ENCODE measurements at places on chromosomes 2 and 18.

- no peak for DNase-seq
Measured at GRCh38 chr2:205197468-205198139, 484.7 kb upstream of the NRP2 start.

DNA sequence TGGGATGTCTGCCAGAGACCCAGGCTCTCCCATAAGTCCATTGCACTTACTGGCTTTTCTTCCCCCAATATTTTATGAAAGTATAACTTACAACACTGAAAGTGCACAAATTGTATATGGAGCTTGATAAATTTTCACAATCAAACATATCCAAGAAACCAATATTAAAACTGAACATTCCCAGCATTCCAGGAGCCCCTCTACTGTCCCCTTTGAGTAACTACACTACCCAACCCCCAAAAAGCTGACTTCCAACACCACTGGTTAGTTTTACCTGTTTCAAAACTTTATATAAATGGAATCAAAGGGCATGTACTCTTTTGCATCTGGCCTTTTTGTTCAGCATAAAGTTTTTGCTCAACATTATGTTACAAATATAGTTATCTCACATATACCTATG lies 35.2 kb upstream of the PKDCC start:
- DNase-seq: no peak

DNA sequence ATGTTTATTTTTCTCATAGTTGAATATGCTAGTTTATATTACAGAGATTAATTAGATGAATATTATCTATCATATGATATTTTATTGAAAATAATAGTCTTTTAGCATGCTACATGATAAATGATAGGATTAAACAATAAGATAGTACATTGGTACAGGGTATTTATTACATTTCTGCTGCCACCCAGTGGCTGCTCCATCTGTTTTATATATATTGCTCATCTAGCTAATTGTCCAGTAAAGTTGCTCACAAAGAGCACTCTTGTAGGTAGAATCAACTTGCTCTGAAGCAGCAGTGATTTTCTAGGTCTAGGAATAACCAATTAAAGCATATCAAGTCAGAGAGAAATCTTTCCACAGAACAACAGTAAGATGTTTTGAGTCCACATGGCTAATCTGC lies 183.3 kb downstream of the ASXL3 start:
- DNase-seq: peak; percentile 35

GRCh38 chr2:219253753-219254589 lies at the start of gene TUBA4A:
TSS of gene TUBA4A (minus strand) at chr2:219253918. CDS start at chr2:219253858, 60 bp downstream.
- peak; percentile 65 for DNase-seq

- DNase-seq: no peak
Measured at GRCh38 chr18:79853303-79853992, 55.7 kb downstream of the KCNG2 start.

DNA sequence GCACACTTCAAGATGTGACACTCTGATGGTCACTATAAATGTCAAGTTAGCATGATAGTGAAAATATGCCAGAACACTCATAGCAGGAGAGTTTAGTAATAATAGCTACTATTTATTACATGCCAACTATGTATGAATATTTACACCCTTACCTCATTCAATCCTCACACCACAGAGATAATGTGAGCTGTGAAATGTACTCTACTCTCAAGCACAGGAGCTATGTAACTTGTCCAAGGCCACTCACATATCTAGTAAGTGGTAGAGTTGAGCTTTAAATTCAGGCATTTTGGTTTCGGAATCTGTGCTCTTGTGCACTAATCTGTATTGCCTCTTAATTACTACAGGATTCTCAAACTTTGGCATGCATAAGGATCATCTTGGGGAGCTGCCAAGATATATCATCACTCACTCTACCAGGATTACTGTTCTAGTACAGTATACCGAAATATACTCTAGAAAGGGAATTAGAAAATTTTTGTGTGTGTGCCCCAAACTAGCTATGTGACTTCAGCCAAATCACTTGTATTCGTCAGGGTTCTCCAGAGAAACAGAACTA lies 154.3 kb downstream of the PLCL1 start:
- no peak for DNase-seq

DNA sequence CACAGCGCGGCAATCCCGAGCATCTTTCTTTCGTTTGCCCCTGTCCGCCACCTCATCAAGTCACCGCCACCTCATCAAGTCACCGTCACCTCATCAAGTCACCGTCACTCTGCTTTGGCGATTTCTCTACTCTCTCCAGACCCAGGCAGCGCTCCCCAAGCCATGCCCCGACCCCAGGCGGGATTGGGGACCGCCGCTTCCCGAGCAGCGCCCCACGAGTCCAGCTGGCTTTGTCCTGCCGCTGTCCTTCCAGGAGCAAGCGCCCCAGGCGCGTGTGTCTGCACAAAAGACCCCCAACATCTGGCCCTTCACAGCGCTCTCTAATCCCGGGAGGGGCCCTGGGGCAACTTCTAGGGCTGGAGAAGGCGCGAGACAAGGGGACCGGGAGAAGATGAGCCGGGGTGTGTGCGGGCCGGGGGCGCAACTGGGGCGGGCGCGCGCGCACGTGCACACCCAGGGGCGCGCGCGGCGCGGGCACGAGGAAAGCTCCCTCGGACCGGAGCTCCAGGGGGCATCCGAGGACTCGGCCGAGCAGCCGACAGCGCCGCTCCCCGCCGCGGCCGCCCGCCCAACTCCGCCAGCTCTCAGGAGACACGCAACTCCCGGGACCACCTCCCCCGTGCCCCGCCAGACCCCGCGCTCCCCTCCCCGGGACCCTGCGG lies 633 bp upstream of the RNF152 start:
- no peak for DNase-seq

DNA sequence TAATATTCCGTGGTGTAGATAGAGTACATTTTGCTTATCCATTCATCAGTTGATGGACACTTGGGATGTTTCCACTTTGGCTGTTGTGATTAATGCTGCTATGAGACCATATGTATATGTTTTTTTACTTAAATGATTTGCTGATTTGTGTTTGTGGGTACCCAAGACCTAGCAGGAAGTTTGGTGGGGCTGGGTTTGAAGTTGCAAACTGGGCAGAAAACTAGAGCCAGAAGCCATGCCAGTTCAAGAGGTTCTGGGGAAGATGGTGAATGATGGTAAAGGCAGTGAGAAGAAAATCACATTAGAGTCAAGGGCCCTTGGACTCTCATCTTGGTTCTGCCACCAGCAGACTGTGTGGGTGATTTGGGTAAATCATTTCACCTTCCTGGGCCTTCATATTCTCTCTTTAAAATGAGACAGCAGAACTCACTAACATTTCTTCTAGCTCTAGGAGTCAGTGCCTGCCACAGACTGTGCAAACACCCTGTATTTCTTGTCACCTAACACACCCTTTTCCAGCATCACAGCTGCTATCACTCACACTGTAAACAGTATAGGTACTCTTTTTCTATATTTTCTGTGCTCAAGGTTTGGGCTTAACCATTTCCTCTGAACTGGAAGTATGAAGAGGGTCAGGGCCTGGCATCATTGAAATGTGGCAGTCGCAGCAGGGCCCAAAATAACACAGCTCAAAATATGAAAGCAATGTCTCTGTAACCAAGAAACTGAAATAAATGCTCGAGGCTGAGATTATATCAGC lies 8.4 kb upstream of the CTLA4 start:
- DNase-seq: no peak

DNA sequence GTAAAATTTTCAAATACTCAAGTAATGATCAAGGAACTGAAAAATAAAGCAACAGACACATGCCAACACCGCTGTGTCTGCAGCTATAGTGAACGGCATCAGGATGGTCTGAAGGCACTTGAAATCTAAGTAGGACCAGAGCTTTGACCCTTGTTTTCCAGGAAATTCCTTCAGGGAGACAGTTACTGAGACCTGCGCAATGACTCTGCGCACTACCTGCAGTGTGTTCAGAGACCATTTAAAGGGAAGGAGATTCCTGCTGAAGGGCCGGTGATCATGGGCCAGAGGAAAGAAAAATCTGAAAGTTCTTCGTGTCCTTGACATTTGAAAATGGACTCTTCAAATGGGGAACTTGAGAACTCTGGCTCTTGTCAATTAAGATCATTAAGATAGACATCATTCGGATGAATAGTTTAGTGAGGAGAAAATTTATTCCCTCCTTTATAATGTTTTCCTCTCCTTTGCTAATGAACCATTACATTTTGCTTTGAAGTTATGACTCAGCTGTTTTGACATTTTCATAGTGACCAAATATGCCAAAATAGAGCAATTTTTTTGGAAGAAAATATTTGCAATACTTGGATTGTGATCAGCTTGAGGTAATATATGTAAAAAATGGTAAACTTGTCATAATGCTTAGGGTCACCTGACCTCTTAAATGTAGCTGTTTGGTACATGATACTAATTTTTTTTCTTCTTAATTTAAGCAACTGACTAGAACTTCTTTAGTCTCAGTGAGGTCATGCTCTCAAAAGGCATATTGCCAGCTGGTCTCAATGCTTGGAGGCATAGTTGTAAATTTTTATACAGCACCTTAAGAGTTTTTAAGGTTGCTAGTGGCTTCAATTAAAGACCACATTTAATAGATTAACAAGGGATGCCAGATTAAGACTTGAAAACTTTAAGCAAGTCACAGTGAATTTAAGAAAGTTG lies 329.3 kb downstream of the ARHGAP15 start:
- DNase-seq: no peak

GRCh38 chr2:210020138-210020537 lies 17.7 kb downstream of the RPE start:
- DNase-seq: no peak

DNA sequence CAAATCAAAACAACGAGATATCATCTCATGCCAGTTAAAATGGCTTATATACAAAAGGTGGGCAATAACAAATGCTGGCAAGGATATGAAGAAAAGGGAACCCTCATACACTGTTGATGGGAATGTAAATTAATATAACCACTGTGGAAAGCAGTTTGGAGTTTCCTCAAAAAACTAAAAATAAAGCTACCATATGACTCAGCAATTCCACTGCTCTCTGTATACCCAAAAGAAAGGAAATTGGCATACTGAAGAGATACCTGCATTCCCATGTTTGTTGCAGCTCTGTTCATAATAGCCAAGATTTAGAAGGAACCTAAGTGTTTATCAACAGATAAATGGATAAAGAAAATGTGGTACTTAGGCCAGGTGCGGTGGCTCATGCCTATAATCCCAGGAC lies 124.8 kb downstream of the MSTN start:
- no peak for DNase-seq

- DNase-seq: no peak
Measured at GRCh38 chr18:48946329-48946835, 4.4 kb downstream of the SMAD7 start.

All from tibial nerve (tissue), 4 donors.